ENCODE measurements at places on chromosomes 2 and 18.

GRCh38 chr2:72794572-72794971, 31.3 kb downstream of the EXOC6B start:
- peak; percentile 56 for DNase-seq

DNA sequence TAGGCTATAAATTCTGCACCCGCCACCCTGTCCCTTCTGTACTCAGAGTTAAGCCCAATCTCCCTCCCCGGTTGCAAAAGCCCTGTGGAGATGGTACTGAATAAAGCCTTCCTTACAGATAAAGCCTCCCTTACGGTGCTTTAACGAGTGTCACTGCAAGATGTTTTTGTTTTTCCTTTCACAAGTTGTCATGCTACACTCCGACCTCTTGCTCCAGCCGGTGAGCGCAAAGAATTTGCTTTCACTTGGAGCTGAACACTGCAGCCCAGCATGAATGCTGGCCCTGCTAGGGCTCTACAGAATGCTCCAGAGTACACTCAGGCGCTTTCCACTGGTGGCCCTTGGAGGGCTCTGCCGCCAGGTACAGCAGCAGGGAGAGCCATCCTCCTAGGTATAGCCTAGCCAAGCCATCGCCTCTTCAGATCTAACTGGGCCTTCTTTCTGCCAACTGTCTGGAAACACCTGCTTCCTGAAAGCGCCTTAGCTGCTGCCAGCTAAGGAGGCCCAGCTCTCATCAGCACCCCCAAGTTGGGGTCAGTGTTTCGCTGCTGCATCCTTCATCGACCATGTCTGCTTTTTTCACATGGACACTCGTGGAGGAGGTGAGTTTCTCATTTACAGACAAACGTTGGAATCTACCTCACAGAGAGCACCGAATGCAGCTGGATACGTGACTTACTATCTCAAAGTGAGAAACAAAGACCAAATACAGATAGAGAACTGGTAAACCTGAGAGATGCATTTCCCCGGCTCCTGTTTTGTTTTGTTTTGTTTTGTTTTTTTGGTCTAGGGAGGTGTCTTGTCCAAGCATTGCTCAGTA, 13.4 kb upstream of the CREG2 start:
- no peak for DNase-seq

- DNase-seq = peak; percentile 35
Observed at GRCh38 chr2:124875627-124876244, 850.6 kb downstream of the CNTNAP5 start.

DNA sequence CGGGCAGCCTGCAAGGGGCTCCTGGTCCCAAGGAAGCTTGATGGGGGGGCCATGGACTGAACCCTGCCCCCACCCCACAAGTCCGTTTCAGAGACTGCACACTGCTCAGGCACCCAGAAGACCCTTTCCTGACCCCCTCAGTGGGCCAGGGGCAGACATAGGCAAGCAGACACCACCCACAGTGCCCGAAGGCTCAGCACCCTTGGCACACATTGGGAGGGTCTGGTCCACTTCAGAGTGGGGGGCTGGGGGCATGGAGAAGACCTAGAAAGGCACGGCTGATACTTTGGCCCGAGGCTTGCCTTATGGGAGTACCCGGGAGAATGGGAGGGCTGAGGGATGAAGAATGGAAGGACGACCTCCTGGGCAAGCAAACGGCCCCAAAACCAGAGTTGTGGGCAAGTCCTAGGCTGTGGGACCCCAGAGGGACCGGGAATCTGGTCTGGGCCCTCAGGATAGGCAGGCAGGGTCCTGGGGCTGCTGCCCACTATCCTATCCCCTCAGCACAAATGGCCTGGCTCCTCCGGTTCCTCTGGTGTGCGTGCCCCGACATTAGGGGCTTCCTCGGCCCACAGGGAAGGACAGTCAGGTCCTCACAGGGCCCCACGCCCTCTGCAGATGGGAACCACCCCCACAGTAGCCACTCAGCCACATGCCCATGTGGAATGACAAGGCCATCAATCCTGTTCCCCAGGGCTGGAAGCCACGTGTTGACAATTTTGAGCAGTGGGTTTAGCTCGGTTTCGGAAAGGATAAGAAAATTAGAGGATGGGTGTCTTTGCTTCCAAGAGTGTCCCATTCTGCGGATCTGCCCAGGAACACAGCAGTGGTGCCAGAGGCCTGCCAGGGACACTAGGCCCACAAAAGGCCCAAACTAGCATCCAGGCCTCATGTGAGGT, 15.0 kb upstream of the GPC1 start:
- DNase-seq = no peak

- no peak for DNase-seq
Observed at GRCh38 chr2:20609349-20609994, 41.4 kb downstream of the HS1BP3 start.

DNA sequence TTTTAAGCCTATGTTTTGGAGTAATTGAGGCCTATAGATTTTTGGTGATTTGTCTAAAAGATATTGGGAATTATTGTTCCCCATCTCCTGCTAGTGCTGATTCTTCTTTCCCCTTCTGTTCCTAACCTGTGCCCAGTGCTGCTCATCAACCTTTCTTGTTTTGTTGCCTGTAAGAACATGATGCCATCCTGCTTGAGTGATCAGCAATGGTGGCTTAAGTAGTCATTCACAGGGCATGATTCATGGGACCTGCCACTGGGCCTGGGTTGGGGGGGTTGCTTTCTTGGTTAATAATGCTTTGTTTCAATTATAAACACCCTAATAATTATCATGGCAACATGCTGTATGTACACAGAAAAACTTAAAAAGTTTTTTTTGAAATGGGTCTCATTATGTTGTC, 562.9 kb upstream of the SETBP1 start:
- no peak for DNase-seq

DNA sequence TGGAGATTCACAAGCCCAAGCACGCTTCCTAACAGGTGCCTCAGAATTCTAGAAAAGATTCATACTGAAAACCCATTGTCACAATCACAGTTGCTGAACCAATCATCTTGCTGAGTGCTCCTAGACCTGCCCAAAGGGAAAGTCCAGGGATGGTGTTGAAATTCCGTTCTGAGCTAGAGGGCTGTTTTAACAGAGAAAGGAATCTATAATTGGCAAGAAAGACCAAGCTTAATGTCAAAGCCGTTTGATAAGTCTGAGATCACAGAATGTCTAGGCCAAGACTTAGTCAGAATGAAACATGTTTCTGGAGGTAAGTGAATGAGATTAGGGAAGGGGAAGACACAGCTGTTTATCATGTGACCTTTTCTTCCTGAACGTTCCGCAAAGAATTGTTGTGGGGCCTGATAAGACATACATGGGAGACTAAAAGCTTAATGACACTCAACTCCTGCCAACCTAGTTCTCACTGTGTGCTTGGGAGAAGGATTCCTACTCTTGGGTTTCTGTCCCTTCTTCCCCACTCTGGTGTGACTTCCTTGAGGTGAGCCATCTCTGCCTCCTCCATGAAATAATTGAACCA, 27.5 kb downstream of the PMAIP1 start:
- no peak for DNase-seq

DNA sequence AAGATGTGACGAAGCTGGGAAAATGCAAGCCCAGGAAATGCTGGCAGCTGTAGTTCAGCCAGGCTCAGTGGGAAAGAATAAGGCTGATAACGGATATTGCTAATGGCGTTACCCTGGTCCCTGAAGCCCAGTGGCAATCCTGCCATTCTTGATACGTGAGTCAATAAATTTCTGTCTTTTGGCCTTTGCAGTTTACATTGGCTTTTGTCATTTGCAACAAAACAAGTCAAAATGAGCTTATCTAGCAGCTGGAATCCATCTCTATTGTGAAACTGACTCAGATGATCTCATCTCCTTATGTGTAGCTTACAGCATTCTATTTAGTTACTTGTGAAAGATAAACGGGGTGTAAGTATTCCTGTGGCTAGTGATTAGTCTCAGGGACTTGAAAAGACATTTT, 43.8 kb downstream of the ARL6IP6 start:
- no peak for DNase-seq

- DNase-seq = no peak
Observed at GRCh38 chr18:9401176-9401575, 66.6 kb downstream of the TWSG1 start.

DNA sequence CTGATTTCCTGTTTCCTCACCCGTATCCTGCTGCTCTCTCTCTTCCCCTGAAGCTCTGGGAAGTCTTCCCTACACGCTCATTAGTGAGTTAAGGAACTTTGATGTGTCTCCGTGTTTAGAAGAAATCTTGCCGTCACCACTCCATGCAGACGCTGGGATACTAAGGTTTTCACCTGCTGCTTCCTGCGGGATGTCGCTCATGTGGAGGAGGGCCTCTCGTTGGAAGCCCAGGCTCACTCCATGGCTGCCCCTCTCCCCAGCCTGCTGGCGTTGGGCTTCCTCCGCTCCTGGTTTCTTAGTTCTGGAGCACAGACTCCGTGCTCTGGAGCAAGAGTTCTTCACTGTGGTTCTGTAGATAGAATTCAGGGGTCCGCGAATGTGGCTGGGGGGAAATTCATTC, 326.3 kb downstream of the GBX2 start:
- no peak for DNase-seq

- peak; percentile 11 for DNase-seq
Observed at GRCh38 chr2:68193144-68193543, 35.5 kb downstream of the PNO1 start.

DNA sequence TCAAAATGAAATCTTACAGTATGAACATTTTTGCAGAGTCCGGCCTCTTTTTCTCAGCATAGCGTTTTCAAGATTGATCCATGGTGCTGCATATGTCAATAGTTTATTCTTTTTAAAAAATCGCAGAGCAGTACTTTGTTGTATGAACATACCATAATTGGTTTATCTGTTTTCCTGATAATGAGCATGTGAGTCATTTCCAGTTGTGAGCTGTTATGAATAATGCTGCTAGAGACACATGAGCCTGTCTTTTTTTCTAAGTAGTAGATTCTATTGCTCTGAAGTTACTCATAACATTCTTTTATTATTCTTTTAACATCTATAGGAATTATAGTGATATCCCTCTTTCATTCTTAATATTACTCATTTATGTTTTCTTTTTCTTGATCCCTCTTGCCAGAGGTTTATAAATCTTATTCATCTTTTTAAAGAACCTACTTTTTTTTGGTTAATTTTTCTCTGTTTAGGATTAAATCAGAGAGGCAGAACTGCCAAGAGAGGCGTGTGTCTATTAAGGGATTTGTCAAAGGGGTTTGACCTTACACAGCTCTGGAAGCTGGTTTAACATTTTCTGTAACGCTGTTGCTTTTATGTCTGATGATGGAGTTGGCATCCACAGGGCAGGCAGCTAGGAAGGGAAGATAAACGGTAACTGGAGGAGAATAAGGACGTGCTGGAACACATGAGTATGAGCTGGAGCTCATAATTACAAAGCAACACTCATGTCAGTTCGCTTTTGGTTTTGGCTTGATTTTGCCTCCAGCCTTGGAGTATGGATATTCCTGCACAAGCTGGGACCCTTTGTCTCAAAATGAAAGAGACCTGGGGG, 47.4 kb downstream of the MGAT5 start:
- DNase-seq = peak; percentile 42

DNA sequence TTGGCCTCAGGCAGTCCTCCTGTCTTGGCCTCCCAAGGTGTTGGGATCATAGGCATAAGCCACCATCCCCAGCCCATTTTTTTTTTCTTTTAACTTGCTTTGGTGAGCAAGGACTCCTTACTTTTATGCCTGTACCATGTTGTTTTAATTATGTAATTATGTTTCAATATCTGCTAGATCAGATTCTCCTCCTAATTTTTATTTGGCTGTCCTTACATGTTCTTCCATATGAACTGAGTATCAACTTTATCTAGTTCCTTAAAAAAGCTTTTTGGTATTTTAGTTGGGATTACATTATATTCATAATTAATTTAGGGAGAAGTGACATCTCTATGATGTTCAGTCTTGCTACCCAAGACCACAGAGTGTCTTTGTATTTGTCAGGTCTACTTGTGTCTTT, 16.3 kb downstream of the GPN1 start:
- no peak for DNase-seq

DNA sequence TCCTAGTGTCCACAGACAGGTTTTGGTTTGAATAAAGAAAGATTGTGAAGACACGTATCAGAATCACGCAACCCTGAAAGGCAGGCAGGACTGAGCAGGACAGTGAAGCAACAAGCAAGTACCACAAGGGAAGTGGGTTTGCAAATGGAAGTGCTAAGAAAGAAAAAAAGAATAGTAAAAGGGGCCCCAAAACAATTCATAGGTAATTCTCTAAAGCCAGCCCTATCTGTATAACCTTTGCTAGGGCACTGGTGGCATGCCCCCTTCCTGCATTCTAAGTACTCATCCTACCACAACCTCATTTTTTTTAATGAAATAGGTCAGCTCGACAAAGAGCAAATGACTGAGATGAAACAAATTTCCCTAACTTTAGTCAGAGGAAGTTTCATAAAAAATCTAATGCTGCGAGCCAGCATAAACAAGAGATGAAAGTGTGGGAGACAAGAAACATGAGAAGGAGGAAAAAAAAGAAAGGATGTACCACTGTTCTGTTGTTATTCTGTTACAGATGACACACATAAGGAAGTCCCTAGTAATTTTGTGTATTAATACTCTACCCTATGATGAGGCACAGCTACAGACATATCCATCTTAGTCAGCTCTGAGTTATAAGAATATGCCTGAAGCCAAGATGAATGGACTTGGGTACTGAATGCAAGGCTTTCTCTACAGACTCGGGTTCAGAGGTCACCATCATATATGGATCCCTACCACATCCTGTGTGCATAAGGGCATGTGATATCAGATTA, 32.2 kb downstream of the IKZF2 start:
- DNase-seq = peak; percentile 91

DNA sequence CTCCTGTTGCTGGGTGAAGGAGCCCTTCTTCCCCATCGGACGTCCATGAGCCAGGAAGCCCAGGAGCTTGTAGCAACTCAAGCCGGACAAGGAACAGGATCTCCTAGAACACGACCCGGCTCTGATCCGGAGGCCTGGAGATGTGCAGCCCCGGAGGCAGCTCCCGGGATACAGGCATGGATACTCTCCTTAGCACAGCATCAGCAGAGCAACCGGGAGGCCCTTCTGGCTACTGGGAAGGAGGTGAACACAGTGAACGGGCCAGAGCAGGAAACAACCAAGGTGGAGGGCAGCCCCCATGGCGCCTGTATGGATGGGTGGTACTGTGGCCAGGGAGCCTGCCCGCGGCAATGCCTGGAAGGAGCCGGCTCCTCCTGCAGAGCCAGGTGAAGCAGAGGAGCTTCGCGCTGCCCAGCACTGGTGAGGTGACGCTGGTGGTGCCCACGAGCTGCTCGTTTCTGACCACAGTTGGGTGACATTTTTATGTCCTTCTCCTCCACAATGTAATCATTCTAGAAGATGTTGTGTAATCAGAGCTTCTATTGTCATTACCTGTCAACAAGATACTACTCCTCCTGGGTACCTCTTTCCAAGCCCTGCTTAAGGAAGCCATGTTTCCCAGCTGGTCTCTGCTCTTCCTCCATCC, 94.3 kb downstream of the TWIST2 start:
- DNase-seq = no peak

Data from HT1080 (cell line).